ENCODE measurements at places on chromosomes 6 and 20. TPM values are rescaled to one million over a fixed set of nuclear protein-coding genes. Genes with fewer than 3 reads are reported as not detected.

The TPBG gene
- not detected for total RNA-seq

The ADAM33 gene
- total RNA-seq, result not detected

The HLA-DQA1 gene
- 3.6 TPM for total RNA-seq

The ATP5F1E gene
- total RNA-seq, result 69.9 TPM

The SLC22A16 gene
- total RNA-seq, result not detected

The SIRPB2 gene
- total RNA-seq, result not detected

The ENPP1 gene
- 0.58 TPM for total RNA-seq

The SYNGAP1 gene
- 44.6 TPM for total RNA-seq

GRCh38 chr6:26743941-26744699, 84.6 kb upstream of the ZNF322 start:
- peaks cover 45% of the 10 kb centered on the region for H3K27me3 ChIP-seq
- DNase-seq, result peak; percentile 57
- no peak overlapping the region for H3K4me3 ChIP-seq
- no peaks in the 10 kb centered on the region for H3K4me1 ChIP-seq
- H3K27ac ChIP-seq, result peak overlapping the region; percentile 27
- H3K36me3 ChIP-seq, result no peaks in the 10 kb centered on the region

DNA sequence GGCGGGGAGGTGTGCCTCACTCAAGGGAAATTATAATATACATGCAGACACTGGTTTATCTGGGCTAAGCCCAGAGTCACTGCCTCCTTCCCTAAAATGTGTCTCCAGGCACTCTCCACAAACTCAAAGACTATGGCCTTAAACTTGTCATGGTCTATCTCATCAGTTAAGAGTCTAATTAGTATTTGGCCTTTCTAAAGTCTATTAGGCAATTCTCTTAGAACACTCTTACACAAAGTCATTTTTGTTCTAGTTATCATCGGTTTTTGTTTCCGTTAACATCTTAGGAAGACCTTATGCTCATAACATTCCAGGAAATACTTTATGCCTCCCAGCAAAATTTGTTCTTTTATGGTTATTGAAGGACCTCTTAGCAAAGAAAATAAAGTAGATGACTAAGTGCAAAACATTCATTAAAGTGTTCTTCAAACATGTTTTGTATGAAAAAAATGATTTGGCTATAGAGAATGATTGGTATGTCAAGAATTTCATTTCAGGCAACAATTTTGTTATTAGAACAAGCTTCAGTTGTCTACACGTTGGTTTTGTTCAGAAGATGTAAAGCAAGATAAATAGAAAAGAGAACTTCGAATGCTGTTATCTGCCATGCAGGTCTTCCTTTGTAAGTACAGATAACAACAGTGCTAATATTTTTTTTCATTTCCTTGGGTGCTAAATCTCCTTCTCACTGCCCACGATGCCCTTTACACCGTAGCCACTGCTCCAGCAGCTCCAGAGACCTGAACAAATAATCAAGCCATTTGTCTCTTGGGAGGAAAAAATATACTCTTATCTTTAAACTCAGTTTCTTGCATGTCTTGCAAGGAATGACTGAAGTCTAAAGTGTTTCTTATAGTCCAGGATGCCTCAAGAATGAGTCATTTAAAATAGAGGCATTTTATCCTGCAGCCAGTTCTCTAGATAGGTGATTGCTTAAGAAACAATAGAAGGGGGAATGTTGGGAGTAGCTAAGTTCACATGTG, 170.4 kb downstream of the HTR1B start:
- H3K36me3 ChIP-seq, result no peaks in the 10 kb centered on the region
- no peaks in the 10 kb centered on the region for H3K4me1 ChIP-seq
- DNase-seq, result no peak
- H3K27me3 ChIP-seq, result no peaks in the 10 kb centered on the region

DNA sequence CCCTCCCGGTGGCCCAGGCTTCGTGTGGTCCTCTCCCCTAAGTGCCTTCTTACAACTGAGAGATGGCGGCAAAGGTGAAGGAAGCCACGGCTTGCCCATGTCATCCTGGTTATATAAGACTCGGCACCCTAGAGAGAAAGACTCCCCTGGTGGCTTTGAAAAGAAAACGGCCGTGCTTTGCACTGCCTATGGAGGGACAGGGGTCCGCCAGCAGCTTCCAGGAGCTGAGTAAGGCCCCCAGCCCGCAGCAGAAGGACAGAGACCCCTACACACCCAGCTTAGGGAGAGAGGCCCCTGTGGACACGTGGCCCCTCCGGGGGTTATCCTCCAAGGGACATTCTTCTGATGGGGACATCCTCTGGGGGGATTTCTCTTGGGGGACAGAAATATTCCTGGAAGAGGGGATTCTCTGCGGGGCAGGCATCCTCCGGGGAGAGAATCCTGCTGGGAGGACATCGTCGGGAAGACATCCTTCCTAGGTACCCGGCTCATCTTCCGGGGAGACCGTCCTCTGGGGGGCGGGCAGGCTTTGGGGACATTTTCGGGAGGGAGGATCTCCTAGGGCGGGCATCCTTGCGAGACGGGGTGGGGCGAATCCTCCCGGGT, 511 bp upstream of the OGFR start:
- H3K4me3 ChIP-seq, result peak overlapping the region; percentile 89
- H3K36me3 ChIP-seq, result peaks cover 38% of the 10 kb centered on the region
- peaks cover 18% of the 10 kb centered on the region for H3K4me1 ChIP-seq
- H3K27ac ChIP-seq, result peak overlapping the region; percentile 92
- no peaks in the 10 kb centered on the region for H3K27me3 ChIP-seq
- DNase-seq, result no peak

- H3K27ac ChIP-seq, result no peak overlapping the region
- peaks cover 14% of the 10 kb centered on the region for H3K4me1 ChIP-seq
- no peak overlapping the region for H3K4me3 ChIP-seq
Measured at GRCh38 chr20:64086801-64087200, 2.6 kb upstream of the LKAAEAR1 start.

DNA sequence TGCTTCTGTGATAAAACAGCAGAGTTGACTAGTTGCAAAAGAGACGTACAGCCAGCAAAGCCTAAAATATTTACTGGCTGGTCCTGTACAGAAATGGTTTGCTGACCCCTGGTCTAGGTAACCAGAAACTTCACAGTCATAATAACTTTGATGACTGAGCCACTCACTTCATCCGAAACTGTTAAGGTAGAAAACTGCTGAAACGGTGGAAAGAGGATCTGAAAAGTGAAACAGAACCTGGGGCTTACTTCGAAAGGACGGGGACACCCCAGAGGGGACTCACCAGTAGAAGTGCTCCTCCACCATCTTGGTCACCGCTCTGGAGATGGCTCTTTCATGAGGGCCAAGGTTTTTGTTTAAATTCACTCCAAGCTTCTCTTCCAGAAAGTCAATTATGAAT, 16.4 kb downstream of the FAXC start:
- H3K4me3 ChIP-seq, result no peak overlapping the region
- DNase-seq, result no peak
- peaks cover 2% of the 10 kb centered on the region for H3K4me1 ChIP-seq
- H3K27me3 ChIP-seq, result peaks cover 18% of the 10 kb centered on the region
- H3K27ac ChIP-seq, result no peak overlapping the region
- H3K36me3 ChIP-seq, result no peaks in the 10 kb centered on the region

- H3K4me3 ChIP-seq, result no peak overlapping the region
- no peaks in the 10 kb centered on the region for H3K36me3 ChIP-seq
- H3K4me1 ChIP-seq, result peaks cover 8% of the 10 kb centered on the region
- H3K27ac ChIP-seq, result no peak overlapping the region
- DNase-seq, result no peak
Measured at GRCh38 chr6:166826264-166826663, 130.1 kb downstream of the RNASET2 start.

GRCh38 chr6:15630202-15630601, 32.6 kb downstream of the DTNBP1 start:
- no peak for DNase-seq
- H3K36me3 ChIP-seq, result peaks cover 24% of the 10 kb centered on the region
- no peak overlapping the region for H3K27ac ChIP-seq
- H3K4me3 ChIP-seq, result no peak overlapping the region

DNA sequence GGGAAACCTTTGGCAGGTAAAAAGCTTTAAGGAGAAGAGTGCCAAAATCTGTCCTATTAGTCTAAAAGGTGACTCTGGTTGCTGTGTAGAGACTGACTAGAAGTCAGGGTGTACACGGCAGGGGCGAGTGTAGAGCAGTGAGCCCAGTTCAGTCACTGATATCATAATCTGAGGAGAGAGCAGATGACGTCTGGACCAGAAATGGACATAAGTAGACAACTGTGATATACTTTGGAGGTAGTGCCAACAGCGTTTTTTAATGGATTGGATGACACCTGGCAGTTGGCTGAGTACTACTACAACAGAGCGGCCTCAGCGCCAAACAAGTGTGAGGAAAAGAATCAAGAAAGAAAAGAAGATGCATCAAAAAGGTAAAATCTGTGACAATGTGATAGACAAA, 76.0 kb downstream of the MAP7 start:
- H3K27ac ChIP-seq, result no peak overlapping the region
- peaks cover 5% of the 10 kb centered on the region for H3K4me1 ChIP-seq

DNA sequence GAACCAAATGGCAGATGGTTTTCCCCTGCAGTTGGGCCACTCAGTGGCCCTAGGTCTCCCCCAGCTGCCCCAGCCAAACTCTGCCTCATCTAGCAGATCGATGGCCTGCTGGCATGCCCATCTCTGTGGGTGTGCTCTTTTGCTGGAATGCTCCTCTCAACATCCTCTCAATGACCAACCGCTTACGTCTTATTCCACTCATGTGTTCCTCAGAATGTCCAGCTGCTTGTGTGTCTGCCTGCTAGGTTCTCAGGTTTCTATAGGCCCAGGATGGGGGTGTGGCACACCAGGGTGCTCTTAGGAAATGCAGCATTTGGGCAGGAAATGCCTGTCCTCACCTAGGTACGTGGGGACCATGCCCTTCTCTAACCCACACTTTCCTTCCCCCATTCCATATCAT, 509.9 kb upstream of the SYNCRIP start:
- H3K4me3 ChIP-seq, result no peak overlapping the region
- H3K36me3 ChIP-seq, result no peaks in the 10 kb centered on the region
- no peaks in the 10 kb centered on the region for H3K4me1 ChIP-seq
- no peaks in the 10 kb centered on the region for H3K27me3 ChIP-seq

DNA sequence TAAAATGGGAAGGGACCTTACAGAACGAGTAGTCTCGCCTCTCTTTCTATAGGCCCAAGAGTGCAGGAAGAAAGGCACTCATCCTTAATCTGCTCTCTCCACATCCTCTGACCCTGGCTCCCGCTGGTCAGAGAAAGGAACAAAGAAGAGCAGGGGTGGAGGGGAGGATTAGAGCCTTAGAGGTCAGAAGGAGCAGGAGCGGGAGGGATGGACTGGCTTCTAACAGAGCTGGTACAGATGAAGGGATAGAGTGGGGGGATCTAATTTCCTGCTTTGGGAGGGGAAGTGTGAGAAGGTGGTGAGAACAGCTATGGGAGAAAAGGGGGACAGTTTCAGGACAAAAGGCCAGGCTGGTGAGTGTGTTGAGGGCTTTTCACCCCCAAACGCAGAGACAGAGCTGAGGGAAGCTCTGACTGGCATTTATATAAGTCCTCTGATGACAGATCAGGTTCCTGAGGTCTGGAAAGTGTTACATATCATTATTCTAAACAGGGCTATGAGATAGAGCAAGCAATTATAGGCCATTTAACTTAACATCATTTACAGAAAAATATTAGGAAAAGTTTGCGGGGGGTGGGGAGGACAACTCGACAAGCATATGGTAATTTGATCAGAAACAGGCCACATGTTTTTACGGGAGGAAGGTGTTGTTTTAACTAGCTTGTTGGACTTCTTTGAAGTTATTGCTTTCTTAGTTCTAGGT, 111.1 kb downstream of the FOXC1 start:
- H3K4me3 ChIP-seq, result no peak overlapping the region
- no peak overlapping the region for H3K27ac ChIP-seq
- H3K4me1 ChIP-seq, result no peaks in the 10 kb centered on the region
- H3K36me3 ChIP-seq, result no peaks in the 10 kb centered on the region
- no peaks in the 10 kb centered on the region for H3K27me3 ChIP-seq

DNA sequence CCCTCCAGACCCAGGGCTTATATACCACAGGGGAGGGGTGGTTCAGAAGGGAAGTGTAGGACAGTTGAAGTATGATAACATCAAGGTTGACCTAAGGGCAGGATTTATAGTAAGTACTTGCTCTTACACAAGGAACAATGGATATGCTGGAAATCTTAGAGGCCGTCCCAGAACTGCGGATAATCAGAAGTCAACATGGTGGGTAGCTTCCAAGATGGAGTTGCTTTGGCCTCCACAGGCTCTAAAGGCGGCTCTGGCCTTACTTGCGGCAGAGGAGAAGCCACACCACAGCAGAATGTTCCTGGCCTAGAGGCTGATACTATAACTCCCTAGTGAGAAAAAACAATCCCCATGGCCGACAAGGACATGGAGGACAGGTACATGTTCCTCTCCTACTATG, 344.7 kb downstream of the CDC5L start:
- H3K4me3 ChIP-seq, result no peak overlapping the region
- H3K36me3 ChIP-seq, result no peaks in the 10 kb centered on the region
- no peak for DNase-seq
- peaks cover 5% of the 10 kb centered on the region for H3K4me1 ChIP-seq

DNA sequence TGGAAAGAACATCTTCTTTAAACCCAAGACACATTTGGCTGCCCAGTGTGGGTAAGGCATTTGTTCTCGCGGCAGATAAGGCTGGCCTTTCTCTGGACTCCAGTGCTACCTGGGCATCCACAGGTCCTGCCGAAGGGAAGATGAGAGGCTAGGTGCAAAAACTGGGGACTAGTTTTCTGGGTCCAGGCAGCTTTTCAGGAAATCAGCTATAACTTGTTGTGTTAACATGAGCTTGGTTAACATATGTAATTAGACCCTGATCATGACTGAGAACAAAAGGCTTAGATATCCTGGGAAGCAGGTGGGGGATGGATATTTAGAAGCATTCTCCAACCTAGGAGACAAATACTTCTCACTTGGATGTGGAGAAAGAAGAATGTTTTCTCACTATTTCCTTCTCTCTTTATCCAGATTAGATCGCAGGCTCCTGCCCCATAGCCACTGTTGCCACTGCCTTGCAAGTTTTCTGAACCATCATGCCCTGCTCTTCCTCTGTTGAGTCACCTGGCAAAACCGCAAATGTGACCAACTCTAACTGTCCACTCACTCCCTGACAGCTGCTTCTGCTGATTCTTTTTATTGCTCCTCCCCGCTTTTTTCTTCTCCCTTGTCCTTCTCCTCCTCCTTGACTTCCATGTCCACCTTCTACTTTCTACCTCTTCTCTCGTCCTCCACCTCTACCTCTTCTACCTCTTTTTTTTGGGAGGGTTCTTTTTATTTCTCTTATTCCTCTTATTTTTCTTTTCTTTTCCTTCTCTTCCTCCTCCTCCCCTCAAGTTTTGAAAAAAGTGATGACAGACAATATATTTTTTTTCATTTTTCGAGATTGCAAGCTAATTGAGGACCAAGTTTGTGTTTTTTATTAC, 258.1 kb downstream of the UTRN start:
- no peaks in the 10 kb centered on the region for H3K27me3 ChIP-seq
- peaks cover 9% of the 10 kb centered on the region for H3K4me1 ChIP-seq
- H3K4me3 ChIP-seq, result no peak overlapping the region
- no peak for DNase-seq

Measured in activated CD4-positive, alpha-beta T cell treated with anti-CD3 and anti-CD28 coated beads, Interleukin-2, amount 10 ng/mL, durations not matched to agents 24 days and 14 days (primary cell).